ENCODE measurements at places on chromosomes 12 and 14.

GRCh38 chr14:68143341-68143841 is 323.8 kb downstream of the RAD51B start:
- no peak for DNase-seq

DNA sequence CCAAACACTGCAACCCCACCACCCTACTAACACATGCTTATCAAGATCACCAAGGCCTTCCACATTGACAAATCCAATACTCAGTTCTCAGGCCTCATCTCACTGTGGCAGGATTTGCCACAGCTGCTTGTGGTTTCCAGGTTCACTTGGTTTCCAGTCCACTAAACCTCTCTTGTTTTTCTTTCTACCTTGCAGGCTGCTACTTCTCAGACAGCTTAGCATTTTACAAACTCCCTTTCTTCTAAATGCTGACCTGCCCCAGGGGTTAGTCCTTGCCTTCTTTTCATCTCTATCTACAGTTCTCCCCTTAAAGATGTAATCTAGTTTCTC is 84.1 kb downstream of the BCAT1 start:
- no peak for DNase-seq

DNA sequence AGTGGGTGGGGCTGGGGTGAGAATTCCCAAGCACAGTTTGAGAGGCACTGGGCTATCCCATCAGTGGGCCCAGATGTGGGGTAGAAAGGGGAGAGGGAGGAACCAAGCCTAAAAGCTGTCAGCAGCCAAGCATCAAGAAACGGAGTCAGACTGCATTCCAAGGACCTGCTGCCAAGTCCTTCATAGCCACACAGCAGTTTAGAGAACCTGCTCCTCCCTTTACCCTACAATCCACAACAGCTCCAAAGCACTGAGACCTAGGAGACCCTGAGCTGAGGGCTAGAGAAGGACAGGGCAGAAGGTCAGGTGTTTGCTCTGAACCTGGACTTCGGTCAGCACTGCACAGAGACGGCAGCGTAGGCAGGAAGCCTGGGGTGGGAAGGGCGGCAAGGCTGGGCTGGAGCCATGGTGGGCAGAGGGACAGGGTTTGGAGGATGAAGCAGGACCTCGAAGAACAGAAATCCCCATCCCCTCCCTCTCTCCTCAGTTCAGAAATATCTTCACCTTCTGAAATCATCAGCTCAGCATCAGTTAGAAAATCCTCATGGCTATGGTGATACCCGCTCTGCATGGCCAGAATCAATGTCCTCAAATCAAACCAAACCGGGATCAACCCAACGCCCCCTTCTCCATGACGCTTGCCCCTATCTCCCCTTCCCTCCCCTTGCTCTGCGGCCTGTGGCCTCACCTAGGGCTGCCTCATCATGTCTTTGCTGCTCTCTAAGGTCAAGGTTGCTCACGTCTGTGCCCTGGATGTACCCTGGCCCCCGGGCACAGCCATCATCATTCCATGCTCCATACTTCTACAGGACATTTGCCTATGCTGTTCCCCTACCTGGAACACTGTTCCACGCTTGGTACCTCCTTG is 12.9 kb upstream of the SERPINA4 start:
- DNase-seq: no peak

DNA sequence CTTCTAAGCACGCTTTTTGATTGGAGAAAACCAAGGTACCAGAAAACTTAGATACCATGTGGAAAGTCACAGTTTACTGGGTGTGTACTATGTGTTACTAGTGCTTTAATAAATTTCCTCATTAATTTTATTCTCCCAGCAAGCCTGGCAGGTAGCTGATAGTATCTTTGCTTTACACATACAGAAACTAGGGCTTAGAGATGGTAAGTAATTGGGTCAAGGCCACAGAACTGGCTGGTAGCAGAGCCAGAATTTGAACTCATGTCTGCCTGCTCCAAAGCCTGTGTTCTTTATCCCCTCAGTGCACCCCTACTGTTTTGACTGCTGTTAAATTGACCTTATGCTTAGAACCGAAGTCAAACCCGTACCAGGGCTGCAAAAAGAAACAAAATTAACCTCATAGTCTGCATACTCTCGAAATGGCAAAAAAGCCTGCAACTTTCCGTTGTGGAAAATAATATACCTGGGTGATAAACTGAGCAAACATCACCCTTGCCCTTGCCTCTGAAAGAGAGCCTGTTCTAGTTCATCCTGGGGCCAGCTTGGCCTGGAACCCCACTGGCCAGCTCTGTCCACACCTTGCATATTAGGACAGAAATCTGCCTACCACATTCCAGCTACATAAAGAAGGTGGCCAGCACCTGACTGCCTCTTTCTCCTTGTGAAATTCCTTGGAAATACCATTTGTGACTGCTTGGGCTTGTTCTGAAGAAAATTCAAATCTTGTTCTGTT is 118.9 kb downstream of the ETV6 start:
- DNase-seq: no peak
